ENCODE measurements at places on chromosomes 6 and 20.

GRCh38 chr6:2102966-2103365 is 142.4 kb downstream of the GMDS start:
- DNase-seq = no peak

DNA sequence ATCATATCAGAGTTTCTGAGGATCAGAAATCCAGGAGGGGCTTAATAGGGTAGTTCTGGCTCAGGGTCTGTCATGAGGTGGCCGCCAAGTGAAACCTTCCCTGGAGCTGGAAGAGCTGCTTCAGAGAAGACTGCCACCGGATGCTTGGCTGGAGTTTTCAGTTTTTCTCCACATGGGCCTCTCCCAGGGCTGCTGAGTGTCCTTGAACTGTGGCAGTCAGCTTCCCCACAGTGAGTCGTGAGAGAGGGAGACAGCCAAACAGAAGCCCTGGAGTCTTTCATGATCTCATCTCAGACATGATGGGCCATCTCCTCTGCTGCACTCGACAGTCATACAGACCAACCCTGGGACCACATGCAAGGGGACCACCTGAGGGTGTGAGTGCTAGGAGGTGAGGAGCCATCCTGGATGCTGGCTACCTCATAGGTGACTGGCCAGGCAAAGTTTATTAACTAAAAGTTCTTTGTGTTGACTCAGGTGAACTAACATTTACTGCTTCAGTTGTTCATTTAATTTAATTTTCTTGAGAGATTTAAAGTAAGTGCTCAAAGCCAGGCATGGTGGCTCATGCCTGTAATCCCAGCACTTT is 71.5 kb downstream of the SHLD1 start:
- DNase-seq = no peak

- DNase-seq = no peak
Measured at GRCh38 chr6:21769968-21770367, 176.4 kb downstream of the SOX4 start.

DNA sequence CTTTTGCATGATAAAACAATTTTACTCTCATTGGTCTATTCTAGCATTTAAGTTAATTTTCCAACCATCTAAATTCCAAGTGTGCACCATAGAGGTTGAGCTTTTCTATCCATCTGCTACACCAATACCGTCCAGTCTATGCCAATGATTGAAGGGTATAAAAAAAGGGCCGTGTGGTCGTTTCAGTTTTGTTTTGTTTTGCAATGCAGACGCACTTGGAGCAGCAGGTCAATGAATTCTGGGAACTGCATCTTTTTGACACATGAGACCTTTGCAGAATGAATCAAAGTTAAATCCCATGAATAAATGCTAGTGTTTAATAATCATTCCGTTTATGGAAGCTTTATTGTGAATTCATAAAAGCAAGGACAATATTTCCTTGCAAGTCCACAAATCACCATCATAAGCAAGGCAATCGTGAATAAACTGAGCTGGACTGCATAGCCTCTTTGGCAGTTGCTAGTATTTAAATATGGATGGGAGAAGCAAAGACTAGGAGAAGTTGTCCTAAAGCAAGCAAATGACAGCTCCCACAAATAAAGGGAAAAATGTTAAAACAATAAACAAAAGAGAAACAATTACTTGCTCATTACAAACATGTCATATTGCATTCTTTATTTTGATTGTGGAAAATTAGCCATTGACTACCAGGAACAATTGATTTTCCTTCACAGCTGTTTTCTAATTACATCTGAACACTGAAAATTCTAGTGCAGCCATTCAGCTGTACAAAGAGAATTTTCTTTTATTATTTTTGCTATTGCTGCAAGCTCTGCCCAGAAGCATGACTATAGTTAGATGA is 649.7 kb upstream of the GJE1 start:
- peak; percentile 2 for DNase-seq

- no peak for DNase-seq
Measured at GRCh38 chr6:25987845-25988244, 25.2 kb downstream of the TRIM38 start.

- no peak for DNase-seq
Measured at GRCh38 chr6:45132059-45132458, 196.1 kb upstream of the RUNX2 start.

GRCh38 chr6:108526739-108527174 is 34.0 kb upstream of the FOXO3 start:
- no peak for DNase-seq

- no peak for DNase-seq
Measured at GRCh38 chr6:44388887-44389286, 1.4 kb downstream of the CDC5L start.

- no peak for DNase-seq
Measured at GRCh38 chr20:38460040-38460623, 12.5 kb upstream of the RALGAPB start.

DNA sequence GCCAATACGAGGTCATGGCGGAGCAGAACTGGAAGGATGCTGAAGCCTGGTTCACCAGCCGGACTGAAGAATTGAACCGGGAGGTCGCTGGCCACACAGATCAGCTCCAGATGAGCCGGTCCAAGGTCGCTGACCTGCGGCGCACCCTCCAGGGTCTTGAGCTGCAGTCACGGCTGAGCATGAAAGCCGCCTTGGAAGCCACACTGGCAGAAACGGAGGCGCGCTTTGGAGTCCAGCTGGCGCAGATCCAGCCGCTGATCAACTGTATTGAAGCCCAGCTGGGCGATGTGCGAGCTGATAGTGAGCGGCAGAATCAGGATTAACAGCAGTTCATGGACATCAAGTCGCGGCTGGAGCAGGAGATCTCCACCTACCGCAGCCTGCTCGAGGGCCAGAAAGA is 296.9 kb downstream of the OGFRL1 start:
- DNase-seq = no peak

DNA sequence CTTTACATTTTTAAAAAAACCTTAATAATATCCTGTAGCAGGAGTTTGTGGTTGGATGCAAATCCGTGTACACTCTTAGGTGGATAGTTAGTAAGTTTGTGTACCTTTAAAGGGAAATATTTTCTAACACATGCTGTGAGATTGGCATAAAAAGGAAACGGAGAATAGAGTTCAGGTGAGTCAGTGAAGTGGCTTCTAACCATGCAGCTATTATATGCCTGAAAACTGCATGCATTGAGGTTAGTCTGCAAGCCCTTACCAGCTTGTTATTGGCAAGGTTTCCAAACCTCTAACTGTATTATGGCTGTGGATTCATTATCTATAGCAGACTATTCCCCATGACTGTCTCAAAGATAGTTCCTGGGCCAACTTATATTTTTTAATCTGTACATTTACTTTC is 420.6 kb upstream of the MMS22L start:
- DNase-seq = no peak

DNA sequence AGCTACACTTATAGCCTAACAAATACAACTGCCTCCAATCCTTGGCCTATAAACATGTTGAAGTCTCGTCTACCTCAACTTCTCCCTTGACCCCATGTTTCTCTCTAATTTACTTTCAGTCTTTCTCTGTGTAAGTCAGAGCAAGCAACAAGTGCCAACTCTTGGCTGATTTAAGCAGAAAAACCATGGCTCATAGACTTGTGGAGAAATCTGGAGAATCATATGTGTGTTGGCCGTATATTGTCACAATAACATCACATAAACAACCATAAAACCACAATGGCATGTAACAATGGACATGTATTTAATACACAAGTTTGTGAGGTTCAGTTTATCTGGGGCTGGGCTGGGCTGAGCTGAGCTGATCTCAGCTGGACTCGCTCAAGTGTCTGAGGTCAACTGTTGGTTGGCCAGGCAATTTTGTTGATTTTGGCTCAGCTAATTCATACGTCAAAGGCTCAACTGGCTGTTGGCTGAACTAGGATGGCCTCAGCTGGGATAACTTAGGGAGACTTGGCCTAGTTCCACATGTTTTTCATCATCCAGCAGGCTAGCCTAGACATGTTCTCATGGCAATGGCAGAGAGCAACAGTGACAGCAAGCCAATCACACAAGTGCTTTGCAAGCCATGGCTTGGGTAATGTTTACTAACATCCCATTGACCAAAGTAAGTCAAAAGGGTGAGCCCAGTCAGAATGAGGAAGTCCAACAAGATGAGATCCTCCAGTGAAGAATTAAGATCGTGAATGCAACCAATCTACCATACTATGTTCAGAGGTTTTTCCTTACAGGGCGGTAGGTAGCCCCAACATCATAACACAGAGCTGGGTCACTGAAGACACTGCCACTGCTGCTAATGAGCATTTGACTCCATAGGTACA is 12.9 kb upstream of the TBC1D22B start:
- no peak for DNase-seq

DNA sequence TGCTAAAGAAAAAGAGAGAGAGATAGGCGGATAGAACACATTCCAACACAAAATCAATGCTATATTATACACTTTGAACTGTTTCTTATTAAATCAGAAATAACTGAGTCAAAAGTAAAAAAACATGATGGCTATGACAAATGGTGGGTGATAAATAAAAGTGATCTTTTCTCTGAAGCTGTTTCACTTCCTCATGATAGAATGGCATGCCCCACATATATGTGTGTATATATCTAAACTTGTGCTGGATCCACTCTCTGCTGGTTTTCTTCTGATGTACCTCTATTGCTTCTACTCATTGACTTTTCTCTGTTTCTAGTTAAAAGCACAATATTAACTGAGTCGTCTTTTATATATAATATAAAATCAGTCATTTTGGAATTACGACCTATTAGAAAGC is 429.9 kb downstream of the PKHD1 start:
- no peak for DNase-seq

DNA sequence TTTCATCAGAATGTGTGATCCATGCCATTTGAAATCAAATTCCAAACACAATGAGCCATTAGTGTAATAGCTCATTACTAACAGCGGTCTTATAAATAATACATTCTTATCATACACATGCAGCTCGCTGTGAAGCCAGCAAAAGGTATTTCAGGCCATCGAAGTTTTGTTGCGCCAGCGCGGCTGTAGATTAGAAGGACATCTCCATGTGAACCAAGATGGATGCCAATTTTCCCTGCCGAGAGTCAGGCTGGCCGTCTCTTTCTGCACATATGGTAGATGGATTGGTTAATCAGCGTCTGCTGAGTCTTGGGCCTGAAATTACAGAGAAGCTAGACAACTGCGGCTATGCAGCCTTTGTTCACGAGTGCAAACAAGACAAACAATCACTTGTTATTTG is 44.1 kb downstream of the CFAP61 start:
- DNase-seq = no peak

GRCh38 chr6:82588020-82588419 is 224.4 kb downstream of the TPBG start:
- DNase-seq = no peak

DNA sequence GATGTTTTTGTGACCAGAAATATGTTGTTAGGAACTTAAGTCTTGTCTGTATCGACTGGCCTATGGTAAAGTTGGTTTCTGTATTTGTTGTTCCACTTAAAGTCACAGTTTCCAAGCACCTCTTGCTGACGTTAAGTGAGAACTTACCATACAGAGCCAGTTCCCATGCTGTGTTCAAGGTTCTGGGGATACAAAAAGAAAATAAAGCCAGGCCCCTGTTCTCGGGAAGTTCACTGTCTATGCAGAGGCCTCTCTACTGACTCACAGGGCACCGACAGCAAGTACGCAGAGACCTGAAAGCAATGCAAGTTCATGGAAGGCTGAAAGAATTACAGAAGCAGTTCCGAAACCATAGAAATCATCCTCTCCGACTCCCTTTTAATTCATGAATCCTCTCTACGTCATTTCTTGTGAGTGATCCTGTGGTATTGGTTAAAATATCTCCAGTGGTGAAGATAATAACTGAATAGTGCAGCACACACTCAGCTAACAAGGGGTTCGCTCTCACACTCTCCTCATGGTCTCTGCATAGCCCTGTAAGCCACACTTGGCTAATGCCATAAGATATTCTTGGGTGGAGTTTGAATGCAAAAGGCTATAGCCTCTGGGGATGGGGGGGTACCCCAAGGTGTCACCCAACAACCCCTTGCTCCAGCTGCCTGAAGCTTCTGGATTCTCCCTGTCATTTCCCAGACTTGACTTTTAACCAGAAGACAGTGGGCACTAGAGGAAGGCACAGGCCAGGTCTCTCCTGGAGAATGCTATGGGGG is 91.2 kb upstream of the EXOC2 start:
- no peak for DNase-seq

DNA sequence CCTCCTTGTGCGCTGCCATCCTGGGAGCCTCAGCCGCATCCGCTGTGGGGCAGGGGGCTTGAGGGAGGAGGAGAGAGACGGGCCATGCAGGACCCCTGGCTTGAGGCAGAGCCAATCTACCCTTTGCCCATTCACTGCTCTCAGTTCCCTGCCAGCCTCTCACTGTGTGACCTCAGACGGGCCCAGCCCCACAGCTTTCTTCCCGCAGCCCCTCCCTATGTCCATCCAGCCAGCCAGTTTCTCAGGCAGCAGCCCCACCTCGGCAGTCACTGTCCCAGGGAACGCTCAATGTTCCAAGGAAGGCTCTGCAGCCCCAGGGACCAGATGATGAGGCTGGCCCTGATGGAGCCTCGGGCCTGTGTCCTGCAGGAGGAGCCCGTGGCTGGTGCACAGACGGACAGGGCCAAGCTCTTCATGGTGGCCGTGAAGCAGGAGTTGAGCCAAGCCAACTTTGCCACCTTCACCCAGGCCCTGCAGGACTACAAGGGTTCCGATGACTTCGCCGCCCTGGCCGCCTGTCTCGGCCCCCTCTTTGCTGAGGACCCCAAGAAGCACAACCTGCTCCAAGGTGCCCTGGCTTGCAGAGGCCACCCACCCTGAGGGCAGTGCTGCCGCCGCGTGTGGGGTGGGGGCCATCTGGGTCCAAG is 3.9 kb upstream of the TNFRSF6B start:
- DNase-seq = no peak

DNA sequence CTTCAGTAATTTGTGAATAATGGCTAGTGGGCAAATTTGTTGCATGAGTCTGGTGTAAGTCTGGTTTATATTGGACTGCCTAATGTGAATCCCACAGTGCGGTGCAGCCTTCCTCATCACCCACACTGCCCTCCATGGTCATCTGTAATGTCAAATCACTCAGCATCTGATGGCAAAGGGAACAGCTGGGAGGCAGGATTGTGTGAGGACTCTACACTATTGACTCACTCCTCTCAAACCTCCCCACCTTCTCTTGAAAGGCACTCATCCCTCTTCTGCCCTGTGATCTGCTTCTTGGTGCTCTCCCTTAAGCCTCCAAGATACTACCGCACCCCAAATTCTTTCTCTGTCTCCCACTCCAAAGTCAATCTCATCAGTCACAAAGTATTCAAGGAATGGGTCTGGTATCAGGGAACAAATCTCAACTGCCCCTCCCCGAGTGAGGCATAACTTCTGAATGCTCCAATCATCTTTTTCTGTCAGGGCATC is 146.0 kb upstream of the BEND6 start:
- no peak for DNase-seq

DNA sequence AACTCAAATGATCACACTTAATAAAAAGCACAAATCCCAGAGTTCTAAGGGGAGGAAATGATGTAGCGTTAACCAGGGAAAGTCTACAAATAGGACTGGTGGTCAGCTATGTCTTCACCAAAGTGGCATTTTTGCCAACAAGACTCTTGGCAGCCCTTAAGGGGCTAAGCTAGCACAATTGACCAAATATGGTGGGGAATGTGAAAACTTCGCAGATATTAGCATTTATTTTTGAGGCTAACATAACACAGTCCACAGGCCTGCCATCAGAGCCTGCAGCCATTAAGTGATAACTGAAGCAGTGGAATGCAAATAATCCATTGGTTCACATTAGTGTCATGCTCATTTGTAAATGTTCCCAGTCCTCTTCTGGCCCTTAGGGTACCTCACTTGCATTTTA is 274.6 kb downstream of the FOXC1 start:
- no peak for DNase-seq
